Activated CD8-positive, alpha-beta T cell treated with anti-CD3 and anti-CD28 coated beads, Interleukin-2, amount 10 ng/mL, durations not matched to agents 7 days and 5 days (primary cell): ENCODE measurements at places on chromosomes 7 and 10. TPM values are rescaled to one million over a fixed set of nuclear protein-coding genes. Genes with fewer than 3 reads are reported as not detected.

The CHST15 gene
- total RNA-seq, result not detected

The OR9A2 gene
- not detected for total RNA-seq

The PRLHR gene
- total RNA-seq, result not detected

The LMOD2 gene
- not detected for total RNA-seq

The RBP4 gene
- not detected for total RNA-seq

DNA sequence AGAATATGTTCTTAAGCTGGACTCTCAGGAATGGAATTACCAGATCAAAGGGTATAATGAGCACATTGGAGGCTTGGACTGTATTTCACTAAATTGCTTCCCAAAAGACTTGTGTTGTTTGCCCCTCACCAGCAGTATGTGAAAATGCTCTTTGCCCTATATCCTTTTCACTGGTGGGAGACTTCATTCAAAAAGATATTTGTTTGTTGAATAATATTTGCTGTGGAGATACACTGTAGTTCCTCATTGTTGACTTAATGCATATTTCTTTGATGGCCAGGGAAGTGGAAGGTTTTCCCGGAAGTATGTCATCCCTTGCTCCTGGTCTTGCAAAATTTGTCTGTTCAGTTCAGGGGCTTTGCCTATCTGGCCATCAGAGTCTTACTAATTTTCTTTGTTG is 19.4 kb downstream of the GSTO2 start:
- peaks cover 13% of the 10 kb centered on the region for H3K4me1 ChIP-seq
- no peak for DNase-seq
- H3K4me3 ChIP-seq, result no peak overlapping the region

GRCh38 chr10:12943425-12943824 is 58.1 kb downstream of the CCDC3 start:
- peaks cover 3% of the 10 kb centered on the region for H3K27me3 ChIP-seq
- H3K4me3 ChIP-seq, result no peak overlapping the region
- no peak for DNase-seq
- H3K4me1 ChIP-seq, result no peaks in the 10 kb centered on the region
- H3K27ac ChIP-seq, result no peak overlapping the region

DNA sequence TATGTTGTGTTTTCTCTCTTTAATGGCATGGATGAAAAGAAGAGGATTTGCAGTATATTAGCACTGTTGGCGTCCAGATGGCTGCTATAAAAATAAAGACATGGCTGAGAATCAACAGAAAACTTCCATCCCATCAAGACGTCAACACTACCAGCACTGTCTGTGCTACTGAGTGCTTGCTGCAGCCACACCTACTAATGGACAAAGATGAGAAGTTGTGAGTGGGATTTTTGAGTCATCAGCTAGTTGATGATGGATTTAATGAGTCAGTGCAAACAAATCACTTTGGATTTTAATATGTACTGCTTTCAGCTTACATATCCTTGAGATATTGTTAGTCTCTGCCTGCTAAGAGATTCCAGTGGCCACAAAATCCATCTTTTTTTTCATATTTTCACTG is 631.0 kb upstream of the ANKRD30A start:
- no peak overlapping the region for H3K27ac ChIP-seq
- no peak for DNase-seq
- H3K4me1 ChIP-seq, result no peaks in the 10 kb centered on the region
- no peaks in the 10 kb centered on the region for H3K36me3 ChIP-seq
- no peak overlapping the region for H3K4me3 ChIP-seq
- H3K27me3 ChIP-seq, result no peaks in the 10 kb centered on the region

GRCh38 chr10:29237786-29238185 is 51.1 kb upstream of the LYZL1 start:
- H3K4me3 ChIP-seq, result no peak overlapping the region
- no peak for DNase-seq
- no peak overlapping the region for H3K27ac ChIP-seq
- no peaks in the 10 kb centered on the region for H3K4me1 ChIP-seq
- no peaks in the 10 kb centered on the region for H3K27me3 ChIP-seq
- H3K36me3 ChIP-seq, result no peaks in the 10 kb centered on the region

DNA sequence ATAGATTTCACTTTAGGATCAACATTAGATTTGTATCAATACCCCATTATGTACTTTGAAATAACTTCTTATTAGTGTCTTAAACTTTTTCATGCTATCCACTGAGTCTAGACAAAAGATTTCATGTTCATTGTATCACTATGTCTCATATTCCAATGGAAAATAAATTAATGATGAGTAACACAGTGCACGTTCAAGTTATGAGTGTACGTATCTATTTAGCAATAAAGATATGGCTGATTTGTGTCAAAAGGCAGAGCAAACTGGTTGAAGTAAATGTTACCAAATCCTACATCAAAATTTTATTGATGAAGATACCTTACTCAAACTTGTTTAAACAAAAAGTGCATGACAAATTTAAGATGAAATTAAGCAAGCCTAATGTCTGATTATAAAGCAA is 102.4 kb downstream of the SEMA3E start:
- H3K4me3 ChIP-seq, result no peak overlapping the region
- DNase-seq, result no peak
- no peaks in the 10 kb centered on the region for H3K36me3 ChIP-seq
- H3K27me3 ChIP-seq, result no peaks in the 10 kb centered on the region
- H3K4me1 ChIP-seq, result no peaks in the 10 kb centered on the region

GRCh38 chr10:104440221-104440620 is 86.6 kb downstream of the CFAP58 start:
- H3K4me1 ChIP-seq, result no peaks in the 10 kb centered on the region
- H3K4me3 ChIP-seq, result no peak overlapping the region
- H3K27ac ChIP-seq, result no peak overlapping the region
- no peak for DNase-seq

- H3K4me1 ChIP-seq, result peaks cover 78% of the 10 kb centered on the region
- no peaks in the 10 kb centered on the region for H3K27me3 ChIP-seq
- H3K4me3 ChIP-seq, result no peak overlapping the region
- peak; percentile 50 for DNase-seq
Observed at GRCh38 chr7:30159698-30160143, 24.9 kb downstream of the MTURN start.
